Activated CD8-positive, alpha-beta memory T cell treated with anti-CD3 and anti-CD28 coated beads, Interleukin-2, amount 50 U/mL, for 4 hours (primary cell): ENCODE measurements at places on chromosomes 6 and 20.

GRCh38 chr6:130189531-130190397 is 33.0 kb downstream of the SAMD3 start:
- DNase-seq = no peak

GRCh38 chr20:47740121-47740861 is 45.0 kb downstream of the SULF2 start:
- DNase-seq = no peak

DNA sequence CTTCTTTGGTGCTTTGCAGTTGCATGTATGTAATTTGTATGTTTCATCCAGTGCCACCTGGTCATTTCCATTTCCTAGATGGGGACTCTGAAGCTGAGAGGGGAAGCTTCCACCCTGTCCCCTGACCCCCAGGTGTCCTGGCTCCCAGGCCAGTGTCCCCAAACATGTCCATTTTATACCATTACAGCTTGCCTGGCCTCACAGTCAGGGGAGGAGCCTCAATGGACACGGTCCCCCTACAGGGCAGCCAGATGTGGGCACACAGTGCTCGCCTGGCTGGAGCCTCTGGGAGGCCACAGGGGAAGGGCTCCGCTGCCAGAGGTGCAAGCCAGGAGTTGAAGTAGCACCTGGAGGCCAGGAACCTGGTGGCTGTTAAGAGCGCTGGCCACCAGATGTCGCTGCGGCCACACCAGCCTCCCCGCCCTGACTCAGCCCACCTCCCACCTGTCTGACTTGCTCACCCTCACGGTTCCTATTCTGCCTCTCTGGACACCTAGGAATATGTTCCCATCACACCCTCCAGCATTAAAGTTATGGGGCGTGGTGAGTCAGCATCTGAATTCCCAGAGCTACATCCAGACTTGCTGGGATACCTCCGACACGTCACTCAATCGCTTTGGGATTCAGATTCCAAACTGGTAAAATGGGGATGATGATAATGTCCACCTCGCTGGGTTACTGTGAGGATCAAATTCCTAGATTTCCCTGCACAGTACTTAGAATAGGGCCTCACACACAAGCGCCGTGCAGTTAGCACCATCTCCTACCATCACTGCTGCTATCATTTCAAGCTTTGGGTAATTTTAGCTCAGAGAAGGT is 107.4 kb downstream of the SULF2 start:
- DNase-seq = peak; percentile 64

GRCh38 chr20:12750221-12750620 is 258.6 kb upstream of the SPTLC3 start:
- no peak for DNase-seq

DNA sequence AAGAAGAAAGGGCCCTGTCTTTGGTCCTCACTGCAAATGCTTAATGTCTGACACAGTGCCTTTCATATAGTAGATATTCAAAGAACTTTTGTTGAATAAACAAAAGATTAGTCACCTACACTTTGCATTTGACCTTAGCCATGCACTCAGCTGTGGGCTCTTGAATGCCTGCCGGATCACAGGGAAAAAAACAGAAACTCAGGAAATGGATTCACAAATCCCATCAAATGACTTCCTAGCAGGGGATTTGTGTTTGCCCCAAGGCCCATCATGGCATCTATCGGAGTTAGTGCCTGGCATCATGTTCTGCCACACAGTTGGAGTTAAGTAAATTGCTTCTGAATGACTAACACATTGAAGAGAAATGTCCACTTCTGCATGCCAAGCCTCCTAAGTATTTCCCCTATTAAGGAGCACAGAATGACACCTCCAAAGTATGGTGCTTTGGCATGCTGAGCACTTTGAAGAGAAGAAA is 72.3 kb upstream of the DST start:
- no peak for DNase-seq

DNA sequence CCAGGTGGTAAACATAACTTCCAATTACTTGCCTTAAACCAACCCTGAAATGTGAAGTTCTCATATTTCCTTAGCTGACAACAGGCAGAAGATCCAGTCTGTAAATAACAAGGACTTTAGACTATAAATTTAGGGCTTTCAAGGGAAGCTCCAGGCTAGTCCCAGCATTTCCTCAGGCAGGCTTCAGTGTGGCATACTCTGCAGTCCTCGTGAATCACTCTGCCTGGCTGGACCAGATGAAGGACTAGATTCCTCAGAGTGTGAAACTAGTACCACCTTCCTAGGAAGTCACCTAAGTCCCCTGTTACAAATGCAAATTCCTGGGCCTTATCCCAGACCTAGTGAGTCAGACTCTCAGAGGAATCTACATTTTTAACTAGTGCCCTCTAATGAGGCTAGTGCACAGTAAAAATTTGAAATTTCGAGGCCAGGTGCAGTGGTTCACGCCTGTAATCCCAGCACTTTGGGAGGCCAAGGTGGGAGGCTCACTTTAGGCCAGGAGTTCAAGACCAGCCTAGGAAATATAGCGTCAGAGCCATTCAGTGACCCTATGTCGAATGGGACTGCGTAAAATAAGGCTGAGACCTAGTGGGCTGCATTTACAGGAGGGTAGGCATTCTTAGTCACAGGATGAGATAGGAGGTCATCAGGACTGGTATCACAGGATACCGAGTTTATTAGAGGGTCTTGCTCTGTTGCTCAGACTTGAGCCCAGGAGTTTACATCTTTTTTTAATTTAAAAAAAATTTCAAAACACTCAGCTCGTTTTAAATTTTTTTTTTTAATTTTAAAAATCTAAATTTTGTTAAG is 279.6 kb upstream of the JARID2 start:
- DNase-seq = no peak

- DNase-seq = no peak
Observed at GRCh38 chr6:159854959-159855358, 35.8 kb upstream of the MAS1 start.

DNA sequence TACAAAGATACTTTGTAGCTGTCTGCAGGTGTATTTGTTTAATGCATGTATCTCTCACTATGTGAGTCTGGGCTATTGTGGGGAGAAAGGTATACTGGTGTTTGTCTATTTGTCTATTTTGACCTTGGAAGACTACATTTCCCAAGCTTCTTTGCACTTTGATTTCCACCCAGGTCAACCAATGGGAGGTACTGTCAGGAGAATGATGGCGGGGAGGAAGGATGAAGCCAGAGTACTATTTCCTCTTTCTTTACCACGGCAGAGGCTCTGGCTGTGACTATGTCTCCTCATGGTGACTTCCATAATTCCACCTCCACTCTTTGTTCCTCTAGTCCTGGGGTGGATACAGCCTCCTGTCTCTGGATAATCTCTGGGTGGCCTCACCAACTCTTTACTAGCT is 23.1 kb downstream of the LBP start:
- no peak for DNase-seq

DNA sequence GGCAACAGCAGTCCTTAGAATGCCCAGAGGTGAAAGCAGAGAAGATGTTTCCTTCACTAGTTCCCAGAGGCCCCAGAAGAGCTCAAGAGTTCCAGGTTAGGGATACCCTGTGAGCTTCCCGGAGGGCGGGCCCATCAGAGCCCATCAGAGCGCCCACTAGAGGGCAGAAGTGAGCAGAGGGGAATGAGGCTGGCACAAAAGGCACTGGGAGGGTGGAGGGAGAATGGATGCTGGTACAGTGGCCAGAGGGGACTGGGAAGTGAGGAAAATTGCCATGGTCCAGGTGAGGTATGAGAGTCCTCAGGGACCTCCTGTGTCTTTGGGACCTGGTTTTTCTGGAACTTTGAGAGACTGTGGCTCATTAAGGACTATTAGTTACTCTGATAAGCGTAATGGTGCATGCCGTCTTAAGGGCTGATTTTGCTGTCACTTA is 57.3 kb downstream of the LINC00237 start:
- peak; percentile 48 for DNase-seq

DNA sequence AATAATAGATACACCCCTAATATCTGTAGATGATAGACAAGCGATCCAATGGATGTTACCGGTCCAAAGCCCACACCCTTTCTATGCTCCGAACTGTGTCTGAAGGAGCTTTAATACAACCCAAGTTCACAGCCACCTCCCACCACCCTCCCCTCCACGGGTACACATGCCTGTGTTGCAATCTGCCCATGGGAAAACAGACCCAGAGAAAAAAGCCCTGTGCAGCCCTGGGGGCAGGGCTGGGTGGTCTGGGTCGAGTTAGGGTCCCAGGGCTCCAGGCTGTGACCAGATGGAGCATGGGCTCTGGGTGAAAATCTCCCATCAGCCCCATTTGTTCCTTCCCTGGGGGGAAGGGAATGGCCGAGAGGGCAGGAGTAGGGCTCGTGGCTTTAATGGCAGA is 65.8 kb downstream of the BANF2 start:
- DNase-seq = no peak

- no peak for DNase-seq
Observed at GRCh38 chr6:68740828-68741500, 105.9 kb downstream of the ADGRB3 start.

GRCh38 chr6:46453216-46453615 is 38.0 kb downstream of the RCAN2 start:
- DNase-seq = no peak

GRCh38 chr6:11423667-11424066 is 113.9 kb upstream of the TMEM170B start:
- DNase-seq = no peak

GRCh38 chr6:154484942-154485341 is 25.5 kb downstream of the CNKSR3 start:
- no peak for DNase-seq

- no peak for DNase-seq
Observed at GRCh38 chr6:14682812-14683211, 563.1 kb upstream of the JARID2 start.

- DNase-seq = no peak
Observed at GRCh38 chr6:106966229-106966628, 8.3 kb downstream of the CD24 start.

- no peak for DNase-seq
Observed at GRCh38 chr6:75244063-75244584, 523 bp upstream of the COX7A2 start.

- no peak for DNase-seq
Observed at GRCh38 chr20:36110994-36111393, 43.5 kb upstream of the EPB41L1 start.

GRCh38 chr6:35471836-35472345 is 3.7 kb downstream of the RPL10A start:
- DNase-seq = no peak

GRCh38 chr6:11851387-11851786 is 72.8 kb upstream of the ADTRP start:
- DNase-seq = no peak

GRCh38 chr20:49821870-49822331 is 9.3 kb downstream of the SLC9A8 start:
- DNase-seq = no peak

DNA sequence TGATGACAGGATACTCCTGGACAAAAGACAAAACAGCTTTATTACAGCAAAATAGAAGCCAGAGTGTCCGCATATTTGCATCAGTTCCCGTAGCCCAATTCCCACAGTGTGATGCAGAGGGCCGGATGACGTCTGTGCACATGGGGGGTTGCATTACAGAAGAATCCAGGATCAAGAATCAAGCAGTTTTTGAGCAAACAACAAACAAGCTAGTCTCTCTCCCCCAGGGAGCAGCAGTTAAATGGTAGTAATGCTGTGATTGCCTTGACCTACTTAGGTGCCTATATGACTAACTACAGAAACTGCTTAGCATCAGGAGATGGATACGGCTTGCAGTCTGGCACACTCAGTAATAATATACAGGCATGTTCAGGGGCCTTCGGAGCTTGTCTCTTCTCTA is 3.2 kb upstream of the SDHAF4 start:
- DNase-seq = no peak

DNA sequence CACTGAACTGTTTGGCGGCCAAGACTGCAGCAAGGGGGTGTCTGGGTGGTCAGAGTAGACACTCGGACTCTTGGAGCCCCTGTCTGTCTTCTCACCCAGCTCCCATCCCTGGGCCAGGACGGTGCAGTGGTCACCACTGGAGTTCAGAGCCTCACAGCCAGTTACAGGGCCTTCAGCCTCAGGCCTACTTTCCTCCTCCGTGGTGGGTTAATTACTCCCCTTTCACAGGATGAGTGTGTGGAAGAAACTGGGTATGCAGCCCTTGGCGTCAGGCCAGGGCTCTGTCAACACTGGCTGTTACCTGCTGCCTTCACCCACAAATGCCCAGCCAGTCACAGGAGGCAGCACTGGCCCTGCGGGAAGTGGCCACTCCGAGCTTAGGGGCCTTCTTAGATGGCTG is 1.8 kb upstream of the YTHDF1 start:
- no peak for DNase-seq

GRCh38 chr6:104623052-104623690 is 236.5 kb downstream of the HACE1 start:
- no peak for DNase-seq

DNA sequence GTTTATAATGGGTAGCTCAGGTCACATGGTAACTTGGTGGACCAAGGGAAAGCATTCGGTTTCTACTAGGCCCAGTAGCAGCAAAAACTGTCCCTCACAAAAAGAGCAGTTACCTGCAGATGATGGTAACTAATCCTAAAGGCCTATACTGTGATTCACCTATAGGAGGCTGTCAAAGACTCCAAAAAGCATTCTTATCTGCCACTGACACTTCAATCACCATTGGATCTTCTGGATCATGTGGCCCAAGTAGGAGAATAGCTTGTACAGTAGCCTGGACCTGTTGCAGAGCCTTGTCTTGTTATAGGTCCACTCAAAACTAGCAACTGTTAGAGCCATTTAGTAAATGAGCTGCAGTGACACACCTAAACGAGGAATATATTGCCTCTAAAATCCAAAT is 23.2 kb upstream of the FILIP1 start:
- no peak for DNase-seq

DNA sequence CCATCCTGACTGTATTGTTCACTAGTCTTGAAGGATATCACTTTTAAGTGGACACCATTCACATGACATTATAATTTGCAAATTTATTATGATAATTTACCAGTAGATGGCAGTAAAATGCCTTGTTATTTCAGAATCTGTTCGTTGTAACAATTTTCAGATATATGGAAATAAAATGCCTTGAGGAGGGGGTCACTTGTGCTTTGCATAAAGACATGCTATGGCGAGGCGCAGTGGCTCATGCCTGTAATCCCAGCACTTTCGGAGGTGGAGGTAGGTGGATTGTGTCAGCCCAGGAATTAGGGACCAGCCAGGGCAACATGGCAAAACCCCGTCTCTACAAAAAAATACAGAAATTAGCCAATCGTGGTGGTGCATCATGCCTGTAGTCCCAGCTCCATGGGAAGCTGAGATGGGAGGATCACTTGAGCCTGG is 9.0 kb upstream of the NCOA6 start:
- no peak for DNase-seq

- DNase-seq = no peak
Observed at GRCh38 chr6:10861086-10861485, 20.8 kb downstream of the GCM2 start.

DNA sequence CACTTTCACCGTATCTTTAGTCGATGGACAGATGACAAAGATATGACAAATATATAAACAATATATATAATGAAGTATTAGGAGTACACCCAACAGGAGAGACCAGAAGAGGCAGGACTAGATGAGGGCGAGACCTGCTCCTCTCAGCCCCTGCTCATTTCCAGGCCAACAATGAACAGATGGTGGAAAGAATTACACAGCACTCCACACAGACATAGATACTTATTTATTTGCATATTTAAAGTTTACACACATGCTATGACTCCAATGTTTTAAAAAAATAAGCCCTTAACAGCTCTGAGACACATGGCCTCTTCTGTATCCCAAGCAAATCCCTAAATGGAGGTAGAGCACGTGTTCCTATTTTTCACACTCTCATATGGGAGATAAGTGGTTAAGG is 10.4 kb downstream of the FAM210B start:
- no peak for DNase-seq
